Activated CD8-positive, alpha-beta memory T cell treated with anti-CD3 and anti-CD28 coated beads, Interleukin-2, amount 50 U/mL, for 4 hours (primary cell): ENCODE measurements at places on chromosomes 16 and 17.

- DNase-seq: no peak
Measured at GRCh38 chr16:65833171-65833871, 533.2 kb upstream of the CDH5 start.

DNA sequence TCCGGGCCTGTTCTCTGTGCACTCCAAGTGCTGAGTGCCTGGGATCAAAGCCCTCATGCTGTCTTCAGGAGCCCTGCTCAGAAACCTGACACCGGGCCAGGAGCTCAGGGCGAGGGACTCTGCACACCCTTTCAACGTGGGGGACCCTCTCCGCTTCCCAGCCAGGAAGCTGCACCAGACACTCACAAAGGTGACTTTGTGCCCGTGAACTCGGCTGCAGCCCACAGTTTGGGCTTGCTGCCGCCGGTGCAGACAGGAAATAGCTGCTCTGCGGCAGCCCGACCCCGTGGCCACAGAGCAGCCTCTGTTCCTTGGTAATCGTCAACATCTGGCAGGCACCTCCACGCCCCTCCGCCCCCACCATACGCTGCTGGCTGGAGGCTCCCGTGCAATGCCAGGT lies 93.4 kb upstream of the METRNL start:
- peak; percentile 57 for DNase-seq

DNA sequence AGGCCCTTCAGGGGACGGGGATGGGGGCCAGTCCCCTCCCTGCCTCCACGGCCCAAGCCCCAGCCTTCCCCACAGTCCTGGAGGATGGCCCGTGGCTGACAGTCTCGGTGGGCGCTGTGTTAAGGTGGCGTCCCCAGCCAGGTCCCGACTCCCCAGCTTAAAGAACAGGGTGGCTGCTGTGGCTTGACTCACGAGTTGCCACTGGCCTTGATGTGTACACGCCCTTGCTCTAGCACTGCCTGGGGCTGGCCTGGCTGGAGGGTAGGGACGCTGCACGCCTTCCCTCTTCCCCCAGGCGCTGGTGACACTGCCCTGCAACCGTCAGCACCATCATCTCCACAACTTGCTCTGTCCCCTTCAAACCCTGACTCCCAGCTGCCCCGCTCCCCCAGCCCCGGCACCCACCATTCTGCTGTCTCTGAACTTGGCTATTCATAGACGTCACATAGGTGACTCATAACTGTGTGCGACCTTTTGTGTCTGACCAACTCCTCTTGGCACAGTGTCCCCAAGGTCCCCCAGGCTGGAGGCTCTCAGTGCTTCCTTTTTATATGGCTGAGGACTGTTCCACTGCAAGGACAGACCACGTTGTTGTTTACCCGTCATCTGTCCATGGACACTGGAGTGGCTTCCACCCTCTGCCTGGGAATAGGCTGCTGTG lies 6.3 kb downstream of the GNPTG start:
- DNase-seq: no peak

GRCh38 chr17:81722184-81723120 lies 10.4 kb downstream of the SLC25A10 start:
- DNase-seq: no peak

DNA sequence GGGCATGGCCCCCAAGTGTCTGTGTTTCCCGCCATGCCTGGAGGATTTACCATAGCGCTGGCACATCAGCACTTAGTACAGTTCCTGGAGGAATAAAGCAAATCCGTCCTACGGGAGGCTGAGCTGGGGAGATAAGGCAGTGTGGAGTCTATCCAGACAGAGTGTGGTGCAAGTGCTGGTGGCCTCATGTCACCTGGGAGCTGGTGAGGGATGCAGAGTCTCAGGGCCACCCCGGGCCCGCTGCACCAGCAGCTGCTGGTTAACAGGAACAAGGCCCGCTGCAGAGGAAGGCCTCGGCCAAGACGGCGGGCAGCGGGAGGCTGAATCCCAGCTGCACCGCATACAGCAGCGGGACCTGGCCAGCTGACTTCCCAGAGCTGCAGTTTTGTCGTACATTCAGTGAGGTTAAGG lies 57.3 kb upstream of the CDC42EP4 start:
- DNase-seq: no peak

DNA sequence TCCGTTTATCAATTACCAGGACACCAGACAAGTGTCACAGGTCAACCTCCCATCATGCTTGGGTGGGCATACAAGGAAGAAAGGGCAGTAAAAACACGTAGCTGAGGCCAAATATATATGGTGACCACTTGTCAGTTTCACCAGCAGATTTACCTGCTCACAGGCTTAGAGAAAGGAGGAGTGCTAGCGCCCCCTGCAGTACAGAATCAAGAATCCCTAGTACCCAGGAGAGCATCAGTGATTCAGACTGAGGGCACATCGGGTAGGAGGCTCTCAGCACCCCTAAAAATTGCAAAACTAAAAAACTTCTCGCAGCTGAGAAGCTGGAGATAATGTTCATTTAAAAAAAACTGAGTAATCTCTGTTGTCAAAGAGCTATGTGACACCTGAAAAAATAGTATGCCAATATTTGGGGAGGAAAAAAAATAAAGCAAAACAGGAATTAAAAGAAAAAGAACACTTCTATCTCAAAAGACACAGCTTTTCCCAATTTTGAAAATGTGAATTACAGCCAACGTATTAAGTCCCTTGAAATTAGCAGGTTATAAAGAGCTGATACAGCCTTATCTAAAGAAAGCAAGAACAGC lies 21.2 kb upstream of the MON1B start:
- peak; percentile 19 for DNase-seq

DNA sequence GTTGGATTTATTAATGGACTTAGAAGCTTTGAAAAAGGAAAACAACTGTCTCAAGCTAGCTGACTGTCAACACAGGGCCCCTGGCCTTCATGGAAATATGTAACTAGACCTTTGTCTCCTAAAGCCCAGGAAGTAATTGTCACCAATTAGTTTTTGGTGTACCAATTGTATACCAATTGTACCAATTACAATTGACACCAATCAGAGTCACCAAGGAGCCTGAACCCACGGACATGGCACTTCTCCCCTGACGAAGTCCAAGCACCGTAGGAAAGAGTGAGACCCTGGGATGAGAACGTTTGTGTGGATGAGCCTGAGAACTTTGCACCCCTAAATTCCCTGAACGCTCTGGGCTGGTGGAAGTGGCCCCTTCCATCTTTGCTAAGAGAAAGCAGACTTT lies 129.0 kb downstream of the ENGASE start:
- no peak for DNase-seq

DNA sequence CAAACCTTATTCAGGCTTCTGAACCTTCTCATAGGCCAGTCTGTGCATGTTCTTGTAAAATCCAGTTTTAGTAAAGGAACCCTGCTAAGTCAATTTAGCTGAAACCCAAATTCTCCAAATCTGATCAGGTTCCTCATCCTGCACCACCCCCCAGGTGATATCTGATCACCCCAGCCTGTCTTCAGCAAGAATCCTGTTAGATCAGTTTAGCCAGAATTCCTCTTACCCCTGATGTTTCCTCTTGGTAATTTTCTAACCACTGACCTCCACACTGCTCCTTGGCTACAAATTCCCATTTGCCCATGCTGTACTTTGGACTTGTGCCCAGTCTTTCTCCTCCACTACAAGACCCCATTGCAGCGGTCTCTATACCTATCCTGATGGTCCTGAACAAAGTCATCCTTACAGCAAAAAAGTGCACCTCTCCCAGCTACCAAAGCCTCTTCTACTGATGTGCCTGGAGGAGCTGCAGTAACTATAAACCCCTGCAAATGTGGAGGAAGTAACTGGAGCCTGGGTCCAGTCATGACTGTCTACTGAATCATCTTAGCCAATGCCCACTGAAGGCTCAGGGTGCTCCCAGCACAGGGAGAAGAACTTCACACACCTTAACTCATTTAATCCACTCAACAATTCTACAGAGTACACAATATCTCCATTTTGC lies 23.8 kb downstream of the TEX14 start:
- no peak for DNase-seq

DNA sequence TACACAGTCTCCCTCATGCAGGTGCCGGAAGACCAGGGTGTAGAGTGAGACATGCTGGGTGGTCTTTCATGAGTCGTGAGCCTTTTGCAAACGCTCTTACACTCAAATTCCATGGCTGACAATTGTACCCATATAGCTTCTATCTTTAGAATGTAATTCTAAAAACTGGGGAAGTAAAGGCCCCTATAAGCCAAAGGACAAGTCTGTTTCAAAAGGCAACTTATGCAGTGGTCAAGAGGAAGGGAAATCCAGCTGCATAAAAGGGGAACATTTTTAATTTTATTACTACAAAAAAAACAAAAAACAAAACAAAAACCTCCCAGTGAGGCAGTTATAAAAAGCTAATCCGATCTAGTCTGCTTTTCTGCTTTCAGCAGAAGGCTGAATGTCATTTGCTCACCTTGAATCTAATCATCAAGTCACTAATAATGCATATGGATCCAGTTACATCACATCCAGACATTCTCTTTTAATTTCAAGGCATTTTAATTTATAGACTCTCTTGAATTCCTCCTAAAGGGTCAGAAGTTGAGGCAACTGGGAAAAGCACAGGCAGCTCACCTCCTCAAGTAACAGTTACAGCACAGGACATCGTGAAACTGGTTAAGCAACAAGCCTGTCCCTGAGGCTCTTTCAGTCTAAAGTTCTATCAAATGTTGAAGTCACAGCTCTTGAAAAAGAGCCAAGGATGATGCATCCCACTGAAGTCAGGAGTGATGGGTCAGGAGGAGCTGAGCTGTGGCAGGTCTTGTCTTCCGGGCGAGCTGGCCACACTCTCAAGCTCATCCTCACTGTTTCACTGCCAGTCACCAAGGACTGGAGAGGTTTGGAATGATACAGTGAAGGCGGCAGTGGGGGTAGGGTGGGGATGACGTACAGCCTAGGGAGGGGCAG lies 99.7 kb downstream of the VPS53 start:
- DNase-seq: no peak

DNA sequence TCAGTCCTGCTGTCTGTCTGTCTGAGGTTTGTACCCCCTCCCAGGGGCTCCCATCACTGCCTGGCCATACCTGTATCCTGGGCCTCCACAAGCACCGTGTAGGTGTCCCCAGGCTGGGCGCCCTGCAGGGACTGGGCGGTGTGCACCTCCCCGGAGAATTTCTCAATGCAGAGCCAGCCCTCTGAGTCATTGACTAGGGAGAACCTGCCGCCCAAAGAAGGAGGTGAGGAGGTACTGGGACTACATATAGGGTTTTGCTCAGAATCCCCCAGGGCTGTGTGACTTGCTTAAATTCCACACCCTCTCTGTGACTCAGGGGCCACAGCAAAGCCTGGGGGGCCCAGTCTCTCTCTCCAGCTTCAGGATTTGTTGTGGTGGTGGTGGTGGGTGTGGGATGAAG lies 7.6 kb downstream of the CDH16 start:
- no peak for DNase-seq

GRCh38 chr16:28280881-28281836 lies 11.2 kb upstream of the SBK1 start:
- no peak for DNase-seq

DNA sequence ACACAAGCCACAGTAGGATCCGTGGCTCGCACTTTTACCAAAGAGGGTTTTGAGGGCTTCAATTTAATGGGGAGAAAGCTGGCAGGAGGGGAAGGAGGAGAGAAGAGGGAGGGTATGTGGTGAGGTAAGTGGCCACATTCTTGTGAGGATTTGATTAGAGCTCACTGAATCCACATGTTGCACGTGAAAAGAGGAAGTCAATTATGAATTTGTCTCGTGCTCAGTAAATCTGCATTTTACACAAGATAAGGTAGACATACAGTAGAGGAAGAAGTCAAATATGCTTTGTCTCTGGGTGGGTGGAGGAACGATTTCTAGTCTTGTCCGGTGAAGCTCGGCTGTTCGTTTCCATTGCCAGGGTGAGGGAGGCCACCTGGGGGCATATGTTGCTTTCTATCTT lies 862 bp downstream of the ZNF232 start:
- no peak for DNase-seq

DNA sequence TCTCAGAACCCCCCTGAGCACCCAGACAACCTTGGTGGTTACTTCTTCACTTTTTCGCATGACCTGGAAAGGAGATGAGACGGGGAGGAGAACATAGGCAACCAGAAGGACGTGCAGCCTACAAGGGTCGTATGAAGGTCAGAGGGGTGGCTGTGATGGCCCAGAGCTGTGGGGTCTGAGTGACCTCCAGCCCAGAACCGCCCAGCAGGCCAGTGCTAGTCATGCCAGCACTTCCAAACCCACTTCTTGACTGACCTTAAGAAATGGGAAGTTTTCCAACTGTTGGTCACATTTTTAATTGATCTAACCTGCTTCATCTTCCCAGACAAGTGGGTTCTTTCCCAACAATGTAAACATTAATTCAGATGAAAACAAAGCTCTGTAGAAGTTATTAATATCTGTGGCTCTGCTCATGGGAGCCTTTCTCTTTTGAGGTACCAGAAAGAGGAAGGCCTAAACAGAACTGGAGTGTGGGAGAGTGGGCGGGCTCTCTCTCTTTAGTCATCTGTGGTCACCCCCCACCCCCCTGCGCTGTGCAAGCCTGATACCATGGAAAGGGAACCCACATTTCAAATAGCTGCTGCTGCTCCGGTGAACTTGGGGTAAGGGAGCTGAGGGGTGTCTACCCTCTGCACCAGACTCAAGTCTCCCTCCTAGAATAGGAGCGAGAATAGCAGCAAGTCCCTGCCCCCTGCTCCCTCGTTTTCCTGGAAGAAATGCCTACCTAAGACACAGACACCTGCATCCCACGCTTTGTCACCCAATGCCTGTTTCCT lies 101.6 kb downstream of the RAB11FIP4 start:
- DNase-seq: peak; percentile 80

- DNase-seq: no peak
Measured at GRCh38 chr17:298791-299450, 53.7 kb downstream of the RPH3AL start.

GRCh38 chr16:48188449-48189102 lies 32.8 kb upstream of the ABCC12 start:
- no peak for DNase-seq

DNA sequence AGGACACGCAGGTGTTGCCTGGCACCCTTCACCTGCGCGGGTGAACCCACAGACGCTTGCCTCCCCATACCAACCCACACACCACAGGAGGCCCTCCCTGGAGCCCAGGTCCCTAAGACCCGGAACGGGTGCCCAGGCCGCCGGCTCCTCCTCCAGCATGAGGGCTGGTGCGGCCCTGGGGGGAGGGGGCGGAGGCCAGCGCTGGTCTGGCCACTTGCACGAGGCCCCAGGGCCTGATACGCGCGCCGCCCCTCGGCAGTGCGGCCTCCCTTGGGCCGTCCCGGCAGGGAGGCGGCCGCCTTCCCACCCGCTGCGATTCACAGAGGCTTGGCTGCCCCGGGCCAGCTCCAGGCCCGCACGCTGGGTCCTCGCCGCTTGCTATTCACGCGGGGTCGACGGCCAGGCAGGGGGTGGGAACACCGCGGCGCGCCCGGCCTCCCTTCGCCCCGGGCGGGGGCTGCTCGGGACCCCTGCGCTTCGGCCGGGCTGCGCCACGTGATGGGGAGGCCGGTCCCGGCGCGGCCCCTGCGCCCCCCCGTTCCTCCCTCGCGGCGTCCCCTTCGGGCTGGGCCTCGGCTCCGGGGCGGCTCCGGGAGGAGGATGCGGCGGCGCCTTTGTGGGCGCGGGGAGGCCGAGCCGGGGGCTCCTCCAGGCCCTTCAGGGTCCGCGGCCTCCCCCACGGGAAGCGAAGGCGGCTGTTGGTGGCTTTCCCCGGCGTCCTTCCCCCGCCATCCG lies 685 bp downstream of the FASN start:
- DNase-seq: peak; percentile 40

GRCh38 chr16:75235721-75236193 lies 15.7 kb downstream of the BCAR1 start:
- no peak for DNase-seq
